Glomerular endothelial cell (primary cell): ENCODE measurements at places on chromosomes 1 and 21. TPM values are rescaled to one million over a fixed set of nuclear protein-coding genes. Genes with fewer than 3 reads are reported as not detected.

GRCh38 chr1:91584309-91584708 is 83.7 kb downstream of the CDC7 start:
- DNase-seq: no peak

GRCh38 chr1:163650624-163651023 is 328.9 kb downstream of the NUF2 start:
- no peak for DNase-seq

Gene RUNX3
- total RNA-seq: 0.06 TPM in 1 of 2 replicates, not detected in the other

DNA sequence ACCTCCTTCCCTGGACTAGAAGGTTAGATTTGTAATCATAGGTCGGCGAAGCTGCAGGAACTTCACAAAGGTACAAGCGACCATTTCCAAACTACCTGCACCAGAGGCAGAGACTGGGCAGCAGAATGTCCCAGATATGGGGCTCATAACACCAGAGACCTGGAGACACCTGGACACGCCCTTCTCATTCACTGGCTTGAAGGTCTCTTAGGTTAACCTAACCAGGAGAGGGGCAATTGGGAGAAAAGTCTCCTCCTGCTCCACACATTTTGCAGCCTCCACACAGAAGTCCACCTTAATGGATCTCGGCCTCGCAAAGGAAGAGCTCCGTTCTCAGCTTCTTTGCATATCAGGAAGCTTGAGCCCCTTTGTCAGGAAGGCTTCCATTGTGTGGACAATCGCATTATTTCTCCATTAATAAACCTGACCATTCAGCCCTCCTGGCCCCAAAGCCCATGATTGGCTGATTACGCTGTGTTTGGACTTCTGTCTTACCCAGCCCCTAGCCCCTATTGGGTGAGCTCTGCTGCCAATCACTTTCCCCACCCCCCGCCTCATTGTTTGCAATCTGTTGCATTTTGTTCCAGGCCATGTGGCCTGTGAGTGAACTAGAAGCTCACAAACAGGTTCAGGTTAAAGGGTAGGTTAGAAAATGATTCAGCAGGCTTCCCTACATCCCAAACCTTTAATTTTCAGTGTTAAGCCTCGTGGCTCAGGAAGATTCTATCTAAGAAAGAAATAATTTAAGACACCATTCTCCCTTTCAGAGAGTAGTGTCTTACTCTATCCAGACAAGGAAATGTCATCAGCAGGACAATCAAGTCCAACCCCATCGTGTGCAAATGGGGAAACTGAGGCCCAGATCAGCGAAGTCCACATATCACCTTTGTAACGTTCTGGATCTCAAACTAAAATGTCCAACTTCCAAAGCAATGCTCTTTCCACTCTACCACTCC is 2.8 kb downstream of the MYCL start:
- peak; percentile 52 for DNase-seq

Gene MARK1
- 2.6 and 3.1 TPM in 2 replicates for total RNA-seq

Gene ACKR1
- 0.06 TPM in 1 of 2 replicates, not detected in the other for total RNA-seq

- no peak for DNase-seq
Observed at GRCh38 chr1:178451529-178451928, 45.2 kb downstream of the CLEC20A start.

DNA sequence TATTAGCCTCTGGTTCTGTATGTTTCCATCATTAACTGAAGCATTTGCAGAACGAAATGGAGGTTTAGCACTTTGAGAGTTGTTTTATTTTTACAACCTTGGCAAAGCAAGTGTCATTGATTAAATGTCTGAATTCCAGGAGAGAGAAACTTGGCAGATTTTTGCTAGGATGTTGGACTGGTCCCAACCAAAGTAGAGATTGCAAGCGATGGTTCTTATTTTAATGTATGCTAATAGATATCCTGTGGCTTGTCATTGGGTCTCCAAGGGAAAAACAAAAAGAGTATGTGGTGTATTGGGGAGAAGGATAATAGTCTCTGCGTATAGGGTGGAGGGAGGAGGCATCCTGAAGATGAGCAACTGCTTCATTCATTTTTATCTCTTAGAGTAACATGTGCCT is 457.2 kb upstream of the RUNX1 start:
- no peak for DNase-seq

Gene CPTP
- total RNA-seq: 46.5 and 56.5 TPM in 2 replicates

Gene GPR3
- 0.44 and 1.5 TPM in 2 replicates for total RNA-seq

- DNase-seq: no peak
Observed at GRCh38 chr1:222798116-222798515, 16.7 kb upstream of the DISP1 start.

DNA sequence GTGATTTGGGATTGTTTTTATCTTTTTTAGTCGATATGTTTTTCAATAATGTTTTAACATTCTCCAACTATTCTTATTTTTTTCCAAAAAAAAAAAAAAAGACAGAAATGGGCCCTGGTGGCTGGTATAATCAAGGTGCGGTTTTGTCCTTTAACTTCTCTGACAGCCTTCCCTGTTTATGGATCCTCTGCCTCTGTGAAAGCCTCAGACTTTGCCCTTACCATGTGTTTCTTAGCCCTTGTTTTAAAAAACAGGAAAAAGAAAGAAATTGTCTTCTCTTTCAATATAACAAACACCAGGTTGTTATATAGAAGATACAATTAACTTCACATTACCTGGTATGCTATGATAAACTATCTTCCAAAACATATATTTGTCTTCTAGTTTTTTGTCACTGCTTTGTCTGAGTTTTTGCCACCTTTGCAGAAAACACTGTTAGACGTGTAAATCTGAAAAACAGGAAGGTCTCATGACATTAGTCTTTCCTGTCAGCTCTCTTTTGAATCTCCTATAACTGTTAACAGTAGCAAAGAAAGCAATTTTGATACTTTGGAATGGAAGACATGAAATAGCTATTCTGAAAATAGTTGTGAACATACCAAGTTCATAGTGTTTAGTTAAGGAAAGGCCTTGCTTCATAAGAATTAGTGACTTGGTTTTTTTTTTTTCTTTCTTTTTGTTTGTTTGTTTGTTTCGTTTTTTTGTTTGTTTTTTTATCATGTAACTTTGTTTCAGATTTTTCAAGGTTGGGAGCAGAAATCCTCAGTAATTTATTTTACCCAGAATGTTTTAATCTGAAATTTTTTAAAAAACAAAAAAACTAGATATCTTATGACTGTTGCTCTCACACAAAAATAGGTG is 31.7 kb upstream of the CACYBP start:
- no peak for DNase-seq

Gene COL16A1
- 2.5 and 5.3 TPM in 2 replicates for total RNA-seq

GRCh38 chr1:109137958-109138357 is 24.0 kb downstream of the ELAPOR1 start:
- no peak for DNase-seq

DNA sequence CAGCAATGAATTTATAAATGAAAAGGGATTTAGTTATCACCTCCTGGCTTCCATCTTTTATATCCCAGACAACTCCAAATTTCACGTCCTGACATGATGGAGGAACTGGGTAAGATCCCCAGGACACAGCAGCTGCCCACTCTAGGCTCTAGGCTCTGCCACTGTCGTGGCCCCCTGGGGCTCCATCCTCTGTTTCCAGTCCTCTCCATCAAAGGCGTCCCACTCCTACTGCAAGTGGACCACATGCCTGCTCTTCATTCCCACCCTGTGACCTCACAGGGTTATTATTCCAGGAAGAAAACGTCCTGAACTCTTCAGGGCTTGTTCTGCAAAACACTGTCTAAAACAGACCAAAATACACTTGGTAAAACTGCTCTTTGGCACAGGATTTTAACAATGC is 11.9 kb downstream of the URB1 start:
- no peak for DNase-seq

Gene IGSF8
- total RNA-seq: 16.4 and 18.4 TPM in 2 replicates

- no peak for DNase-seq
Observed at GRCh38 chr1:27341525-27342252, at the start of gene SYTL1. Gene SYTL1, plus strand, starts transcription at chr1:27342022. Its CDS starts 3,313 bp downstream, at chr1:27345335.

- DNase-seq: no peak
Observed at GRCh38 chr1:68128157-68128556, 77.7 kb upstream of the DIRAS3 start.

DNA sequence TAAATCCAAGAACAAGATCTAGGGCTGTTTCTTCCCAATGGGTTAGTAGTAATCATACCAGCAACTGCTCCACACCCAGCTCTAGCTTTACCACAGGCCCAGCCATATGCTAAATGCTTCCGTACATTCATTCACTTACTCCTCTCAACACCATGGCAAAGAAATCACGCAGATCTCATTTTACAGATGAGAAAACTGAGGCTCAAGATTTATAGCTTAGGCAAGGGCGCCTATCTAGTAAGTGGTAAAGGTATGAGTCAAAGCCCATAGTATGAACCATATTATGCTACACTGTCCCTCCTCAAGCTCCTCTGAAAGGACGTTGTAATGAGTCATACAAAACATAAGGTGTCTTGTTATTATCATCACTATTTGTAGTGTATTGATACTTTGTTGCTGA is 82.2 kb downstream of the NIBAN1 start:
- no peak for DNase-seq

- no peak for DNase-seq
Observed at GRCh38 chr1:212354464-212354863, 60.2 kb downstream of the PACC1 start.

Gene SHISA4
- 23.6 and 35.2 TPM in 2 replicates for total RNA-seq

Gene TGFB2
- total RNA-seq: 16.9 and 48.7 TPM in 2 replicates

GRCh38 chr1:66521721-66522365 is 12.1 kb upstream of the SGIP1 start:
- DNase-seq: no peak

Gene LENEP
- total RNA-seq: not detected in 2 replicates

DNA sequence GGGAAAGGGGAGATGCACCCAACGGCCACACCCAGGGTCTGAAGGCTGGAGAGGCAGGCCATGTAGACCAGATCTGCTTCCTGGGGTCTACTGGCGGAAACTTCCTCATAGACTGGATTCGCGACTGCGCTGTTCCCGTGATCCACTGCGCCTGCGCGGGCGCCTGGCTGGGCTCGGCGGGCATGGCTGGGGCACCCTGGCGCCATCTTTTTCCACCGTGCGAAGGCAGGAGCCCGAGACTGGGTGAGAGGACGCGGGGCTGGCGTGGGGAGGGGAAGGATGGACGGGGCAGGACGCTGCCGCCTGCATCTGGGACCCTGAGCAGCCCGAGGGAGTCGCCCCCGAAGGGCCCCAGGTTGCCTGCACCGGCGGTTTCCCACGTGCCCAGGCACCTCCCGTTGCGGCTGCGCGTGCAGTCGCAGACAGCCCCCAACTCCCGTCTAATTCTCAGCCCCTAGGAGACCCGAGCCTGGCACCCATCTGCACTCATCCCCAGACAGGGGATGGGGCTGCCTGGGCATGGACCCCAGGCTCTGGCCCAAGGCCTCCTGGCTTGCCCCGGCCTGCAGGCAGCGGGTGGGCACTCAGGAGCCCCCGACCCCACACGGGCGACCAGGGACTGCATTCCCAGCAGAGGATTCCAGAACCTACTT is 12.4 kb upstream of the FAM3B start:
- DNase-seq: no peak

Gene TEDDM1
- total RNA-seq: not detected in 2 replicates

DNA sequence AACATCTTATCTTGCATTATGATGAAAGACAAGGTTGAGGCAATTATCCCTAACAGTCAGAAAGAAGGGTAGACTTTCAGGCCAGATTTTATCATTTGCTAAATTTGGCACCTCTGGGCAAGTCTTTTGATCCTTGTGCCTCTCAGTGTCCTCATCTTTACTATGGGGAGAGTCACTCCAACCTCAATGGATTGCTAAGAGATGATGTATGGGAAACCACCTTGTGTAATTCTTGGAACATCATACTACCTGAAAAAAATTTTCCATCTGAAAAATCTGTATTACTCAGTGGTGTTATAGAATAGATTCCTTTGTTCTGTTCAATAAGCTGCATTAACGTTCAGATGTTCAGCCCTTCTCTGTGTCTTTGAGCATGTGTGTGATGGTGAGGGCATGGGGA is 230.7 kb downstream of the TGFB2 start:
- no peak for DNase-seq

DNA sequence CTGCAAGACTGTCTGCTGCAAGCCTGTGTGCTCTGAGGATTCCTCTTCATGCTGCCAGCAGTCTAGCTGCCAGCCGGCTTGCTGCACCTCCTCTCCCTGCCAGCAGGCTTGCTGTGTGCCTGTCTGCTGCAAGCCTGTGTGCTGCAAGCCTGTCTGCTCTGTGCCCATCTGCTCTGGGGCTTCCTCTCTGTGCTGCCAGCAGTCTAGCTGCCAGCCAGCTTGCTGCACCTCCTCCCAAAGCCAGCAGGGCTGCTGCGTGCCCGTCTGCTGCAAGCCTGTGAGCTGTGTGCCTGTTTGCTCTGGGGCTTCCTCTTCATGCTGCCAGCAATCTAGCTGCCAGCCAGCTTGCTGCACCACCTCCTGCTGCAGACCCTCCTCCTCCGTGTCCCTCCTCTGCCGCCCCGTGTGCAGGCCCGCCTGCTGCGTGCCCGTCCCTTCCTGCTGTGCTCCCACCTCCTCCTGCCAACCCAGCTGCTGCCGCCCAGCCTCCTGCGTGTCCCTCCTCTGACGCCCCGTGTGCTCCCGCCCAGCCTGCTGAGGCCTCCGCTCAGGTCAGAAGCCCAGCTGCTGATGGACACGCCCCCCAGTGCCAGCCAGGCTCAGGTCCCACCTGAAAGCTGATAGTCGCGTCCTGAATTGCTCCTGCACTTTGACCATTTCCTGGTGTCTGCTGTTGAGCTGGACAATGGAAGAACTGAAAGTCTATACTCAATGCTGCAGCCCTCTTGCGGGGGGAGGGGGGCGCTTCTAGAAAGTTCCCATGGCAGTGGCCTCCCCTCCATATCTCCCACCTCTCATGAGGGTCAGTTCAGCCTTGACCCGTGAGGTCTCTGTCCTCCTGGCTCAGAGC is 1.2 kb downstream of the KRTAP10-4 start:
- DNase-seq: no peak
